ENCODE measurements at places on chromosomes 2 and 18.

GRCh38 chr2:224324604-224325003 lies 77.3 kb downstream of the FAM124B start:
- DNase-seq = no peak

DNA sequence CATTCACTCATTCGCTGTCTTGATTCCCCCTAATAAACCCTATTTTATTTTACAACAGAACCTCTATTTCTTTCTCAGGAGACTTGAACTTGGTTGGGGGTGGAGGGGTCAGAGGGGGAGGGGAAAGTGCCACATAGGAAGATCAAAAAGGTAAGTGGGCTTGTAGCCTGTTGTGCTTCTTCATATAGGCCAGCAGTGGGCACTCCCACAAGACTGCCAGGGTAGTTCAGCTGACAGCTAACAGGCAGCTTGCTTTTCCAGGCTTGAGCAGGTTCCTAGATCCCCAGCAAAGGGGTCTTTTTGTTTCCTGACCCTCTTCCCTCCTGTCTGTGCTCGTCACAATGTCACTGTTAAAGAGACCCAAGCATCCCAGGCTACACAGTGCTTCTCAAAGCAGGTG lies 829 bp upstream of the KIAA2012 start:
- no peak for DNase-seq

DNA sequence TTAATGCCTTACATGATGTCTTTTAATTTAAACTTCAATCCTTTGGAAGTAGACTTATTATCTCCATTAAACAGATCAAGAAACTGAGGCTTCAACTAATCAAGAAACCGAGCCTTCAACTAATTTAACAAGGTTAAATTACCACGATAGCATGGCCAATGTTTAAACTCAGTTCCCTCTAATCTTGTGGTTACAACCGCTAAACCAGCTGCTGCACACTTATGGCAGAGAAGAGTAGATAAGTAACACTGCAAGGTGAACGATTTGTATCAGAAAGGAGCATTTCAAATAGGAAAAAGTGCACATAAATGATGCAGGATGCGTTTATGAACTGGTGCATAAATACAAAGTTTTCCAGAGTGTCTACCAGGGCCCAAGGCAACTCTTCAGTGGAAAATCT lies 144.6 kb upstream of the CAVIN2 start:
- DNase-seq = no peak

DNA sequence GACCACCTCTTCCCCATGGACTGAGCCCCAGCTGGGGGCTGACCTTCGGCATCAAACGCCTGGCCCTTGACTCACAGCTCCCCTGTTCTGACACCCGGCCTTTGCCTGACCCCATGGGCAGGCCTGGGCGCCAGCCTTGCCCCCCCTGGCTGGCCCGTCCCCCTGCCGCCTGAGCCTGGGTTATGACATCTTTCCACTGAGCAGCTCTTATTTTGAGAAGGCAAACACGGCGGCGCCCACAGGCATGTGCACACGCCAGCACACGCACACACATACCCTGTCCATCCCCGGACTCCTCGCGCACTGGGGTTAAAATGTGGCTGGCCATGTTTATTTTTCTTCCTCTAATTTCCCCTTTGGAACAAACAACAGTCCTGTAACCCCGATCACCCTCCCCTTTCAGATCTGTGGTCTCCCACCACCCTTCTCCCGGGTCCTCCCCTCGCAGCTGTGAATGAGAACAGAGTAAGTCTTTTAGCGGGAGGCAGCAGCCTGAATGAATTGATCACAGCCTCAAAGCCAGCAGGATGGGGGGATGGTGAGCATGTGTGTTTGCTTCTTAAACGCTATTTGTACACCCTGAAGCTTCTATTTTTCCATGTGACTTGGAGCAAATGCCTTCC lies 11.8 kb upstream of the ATOH8 start:
- no peak for DNase-seq

GRCh38 chr2:13050764-13051163 lies 334.0 kb downstream of the TRIB2 start:
- no peak for DNase-seq

- DNase-seq = no peak
Measured at GRCh38 chr2:48284621-48285212, 245.2 kb upstream of the STON1 start.

GRCh38 chr2:212254339-212254738 lies 284.3 kb downstream of the ERBB4 start:
- no peak for DNase-seq

DNA sequence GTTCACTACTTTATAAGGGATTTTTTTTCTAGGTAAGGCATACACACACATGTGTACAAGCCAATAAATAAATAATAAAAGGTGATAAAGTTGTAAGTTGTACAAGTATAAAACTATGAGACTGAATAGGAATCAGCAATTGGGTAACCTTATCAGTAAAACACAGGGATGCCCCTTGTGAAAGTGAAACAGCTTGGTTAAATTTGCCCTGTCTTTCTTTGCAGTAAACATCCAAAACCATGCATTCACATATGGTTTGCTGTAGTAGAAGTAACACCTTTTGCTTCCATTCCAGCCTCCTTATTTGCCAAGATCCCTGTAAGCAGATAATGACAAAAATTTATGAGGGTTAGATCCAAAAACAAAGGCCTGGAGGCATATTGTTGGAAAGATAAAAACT lies 44.3 kb upstream of the NEUROD1 start:
- no peak for DNase-seq

- no peak for DNase-seq
Measured at GRCh38 chr2:159139216-159139933, 147.1 kb downstream of the WDSUB1 start.

GRCh38 chr18:48896875-48897511 lies 53.8 kb downstream of the SMAD7 start:
- no peak for DNase-seq

GRCh38 chr2:13539296-13539695 lies 822.6 kb downstream of the TRIB2 start:
- DNase-seq = no peak

- DNase-seq = no peak
Measured at GRCh38 chr2:177797808-177798207, 274.8 kb downstream of the PDE11A start.

Measured in NCI-H1436 (cell line).